ENCODE measurements at places on chromosomes 6 and 20.
A peak's percentile ranks its signal among the peaks of the same experiment; 100 is the strongest.

DNA sequence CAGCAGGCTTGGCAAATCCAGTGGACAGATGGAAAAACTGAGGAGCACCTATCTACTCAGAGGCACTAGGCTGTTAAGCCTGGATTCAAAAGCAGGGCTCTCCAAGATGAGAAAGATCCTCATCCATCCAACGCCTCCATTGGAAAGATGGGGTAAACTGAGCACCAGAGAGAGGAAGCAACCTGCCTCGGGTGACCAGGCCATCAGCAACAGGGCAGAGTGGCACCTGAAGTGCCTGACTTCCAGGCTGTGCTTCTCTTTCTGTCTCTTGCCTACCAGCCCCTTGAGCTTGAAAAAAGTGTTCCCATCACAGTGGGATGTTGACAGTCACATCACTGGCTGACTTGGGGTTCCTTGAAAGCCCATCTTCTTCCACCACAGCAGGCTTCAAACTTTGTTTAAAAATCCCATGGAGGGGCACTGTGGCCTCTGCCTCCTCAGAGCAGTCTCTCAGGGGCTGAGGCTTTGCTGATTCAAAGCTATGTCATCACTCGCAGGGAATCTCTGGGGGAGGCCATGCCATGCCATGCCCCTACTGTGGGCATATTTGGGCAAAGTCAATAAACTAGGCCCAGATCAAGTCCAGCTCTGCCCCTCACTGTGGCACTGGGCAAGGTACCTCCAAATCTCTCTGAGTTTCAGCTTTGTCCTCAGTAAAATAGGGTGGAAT, 44.8 kb upstream of the TGM2 start:
- DNase-seq, result no peak

DNA sequence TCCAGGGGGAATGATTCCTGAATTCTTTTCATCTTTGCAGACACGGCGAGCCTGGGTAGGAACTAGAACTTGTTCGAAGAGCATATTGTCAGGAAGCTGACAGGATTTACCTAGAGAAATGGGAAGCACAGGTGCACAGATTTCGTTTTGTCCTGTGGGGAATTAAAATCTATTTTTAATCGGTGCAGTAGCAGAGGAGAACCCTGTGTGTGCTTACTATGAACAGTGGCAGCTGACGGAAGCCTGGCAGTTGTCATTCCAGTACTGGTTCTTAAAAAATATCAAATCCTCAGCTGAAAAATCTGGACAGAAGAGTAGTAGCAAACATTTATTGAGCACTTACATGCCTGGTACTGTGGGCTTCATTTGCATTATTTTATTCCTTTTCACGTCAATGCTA, 609.0 kb downstream of the QKI start:
- DNase-seq, result no peak

- DNase-seq, result no peak
These were observed 64.6 kb upstream of the SCP2D1 start for GRCh38 chr20:18748987-18749386.

GRCh38 chr20:16457514-16457913, 115.7 kb downstream of the KIF16B start:
- no peak for DNase-seq

- DNase-seq, result no peak
These were observed 971.5 kb upstream of the CITED2 start for GRCh38 chr6:140345935-140346334.

- no peak for DNase-seq
These were observed 320.2 kb upstream of the JARID2 start for GRCh38 chr6:14925699-14926026.

- no peak for DNase-seq
These were observed 240.7 kb downstream of the ARID1B start for GRCh38 chr6:157017861-157018260.

GRCh38 chr6:6588924-6589709, 597 bp downstream of the LY86 start:
- no peak for DNase-seq

- no peak for DNase-seq
These were observed 85.3 kb upstream of the SLC22A23 start for GRCh38 chr6:3542032-3542640.

GRCh38 chr20:36210436-36211021, 25.7 kb upstream of the AAR2 start:
- DNase-seq, result no peak

DNA sequence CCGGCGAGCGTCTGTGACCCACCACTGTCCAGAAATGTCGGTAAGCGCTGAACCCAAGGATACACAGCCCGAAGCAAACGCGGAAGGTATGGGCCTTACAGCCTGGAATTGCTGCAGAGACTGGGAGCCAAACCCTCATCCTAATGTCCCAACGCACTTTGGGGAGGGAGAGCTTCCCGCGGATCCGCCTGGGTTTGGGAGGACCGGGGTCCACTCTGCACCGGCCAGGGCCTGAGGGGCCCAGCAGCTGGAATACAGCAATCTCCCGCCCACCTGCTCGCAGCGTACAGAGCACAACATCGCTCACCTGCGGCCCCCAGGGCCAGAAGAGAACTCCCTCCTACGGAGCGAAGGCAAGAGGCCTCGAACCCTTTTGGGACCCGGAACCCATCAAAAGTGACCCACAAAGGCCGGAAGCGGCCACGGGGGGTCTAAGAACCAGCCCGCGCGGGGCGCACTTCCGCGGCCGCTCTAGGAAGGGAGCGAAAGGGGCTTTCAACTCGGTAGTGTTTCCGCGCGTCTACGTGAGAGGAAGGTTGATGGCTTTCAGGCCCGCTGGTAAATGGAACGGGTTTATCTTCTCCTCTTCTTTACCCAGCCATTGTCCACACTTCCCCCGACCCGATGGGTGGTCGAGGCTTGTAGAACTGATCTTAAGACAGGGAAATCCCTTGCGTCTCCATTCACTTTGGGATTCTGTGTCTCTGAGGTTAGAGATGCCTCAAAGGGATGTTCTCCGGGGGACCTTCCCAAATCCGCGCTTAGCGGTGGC, at the start of gene ZSCAN12:
ZSCAN12 (minus strand) TSS at position 398 of the 772 bp plus-strand sequence. CDS start 1,342 bp downstream, outside the sequence.
- DNase-seq, result peak; percentile 88

DNA sequence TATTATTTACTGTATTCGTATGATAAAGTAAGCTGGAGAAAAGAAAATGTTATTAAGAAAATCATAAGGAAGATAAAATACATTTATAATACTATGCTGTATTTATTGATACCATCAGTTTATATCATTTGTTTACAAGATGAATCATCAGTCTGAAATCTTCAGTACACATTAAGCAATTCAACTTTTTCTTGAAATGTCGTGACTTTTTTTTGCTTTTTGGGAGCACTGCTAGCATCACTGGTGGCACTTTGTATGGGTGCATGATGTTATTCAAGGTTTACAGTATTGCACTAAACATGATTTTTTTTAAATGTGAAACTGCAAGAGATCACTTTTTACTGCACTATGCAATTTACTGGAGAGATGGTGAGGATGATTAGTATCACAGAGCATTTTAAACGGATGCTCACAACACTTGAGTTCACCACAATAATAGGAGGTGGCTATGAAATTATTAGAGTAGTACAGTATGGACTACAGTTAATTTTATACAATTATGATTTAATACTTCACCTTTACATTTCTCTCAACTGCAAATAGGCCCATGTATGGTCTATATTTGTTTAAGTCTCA, 85.9 kb downstream of the SNAP25 start:
- no peak for DNase-seq

DNA sequence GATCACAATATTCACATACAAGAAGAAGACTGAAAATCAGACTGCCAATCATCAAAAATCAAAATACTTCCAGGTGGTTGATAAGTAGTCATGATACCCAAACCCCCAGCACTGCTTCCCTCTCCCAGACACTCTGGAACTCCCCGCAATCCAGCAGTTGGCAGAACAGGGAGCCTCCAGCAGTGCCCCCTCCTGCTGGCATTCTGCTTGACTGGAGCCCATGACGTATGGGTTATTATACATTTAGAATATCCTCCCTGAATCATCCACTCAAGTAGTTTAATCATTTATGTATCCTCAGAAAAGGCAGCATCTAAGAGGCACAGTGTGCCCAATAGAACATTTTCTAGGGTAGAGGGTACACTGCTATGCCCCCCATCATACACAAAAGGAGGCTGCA, 9.3 kb upstream of the OGFRL1 start:
- no peak for DNase-seq

- DNase-seq, result no peak
These were observed 85.2 kb downstream of the DTNBP1 start for GRCh38 chr6:15577550-15578171.

GRCh38 chr20:32445539-32446273, 87.6 kb downstream of the ASXL1 start:
- no peak for DNase-seq

GRCh38 chr6:144346719-144347447, 61.7 kb downstream of the UTRN start:
- no peak for DNase-seq

DNA sequence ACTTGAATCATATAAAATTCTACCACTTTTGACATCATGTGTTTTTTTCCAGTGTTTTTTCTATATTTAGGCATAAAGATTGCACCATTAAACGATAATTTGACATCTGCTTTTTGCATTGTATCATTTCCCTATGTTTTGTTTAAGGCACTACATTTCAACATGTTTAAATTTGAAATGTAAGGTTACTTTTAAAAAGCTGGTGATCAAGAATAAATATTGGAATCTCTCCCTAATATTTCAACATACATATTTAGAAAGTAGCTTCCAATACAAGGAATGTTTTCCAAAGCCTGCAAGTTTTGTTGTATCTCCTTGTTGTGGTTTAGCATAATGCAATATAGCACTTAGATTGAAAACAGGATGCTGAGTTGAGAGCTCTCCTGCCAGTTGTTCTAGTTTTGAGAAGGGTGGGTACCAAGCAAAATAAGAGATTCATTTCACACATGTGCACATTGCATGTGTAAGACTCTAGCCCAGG, 76.5 kb downstream of the SYNJ2 start:
- no peak for DNase-seq

DNA sequence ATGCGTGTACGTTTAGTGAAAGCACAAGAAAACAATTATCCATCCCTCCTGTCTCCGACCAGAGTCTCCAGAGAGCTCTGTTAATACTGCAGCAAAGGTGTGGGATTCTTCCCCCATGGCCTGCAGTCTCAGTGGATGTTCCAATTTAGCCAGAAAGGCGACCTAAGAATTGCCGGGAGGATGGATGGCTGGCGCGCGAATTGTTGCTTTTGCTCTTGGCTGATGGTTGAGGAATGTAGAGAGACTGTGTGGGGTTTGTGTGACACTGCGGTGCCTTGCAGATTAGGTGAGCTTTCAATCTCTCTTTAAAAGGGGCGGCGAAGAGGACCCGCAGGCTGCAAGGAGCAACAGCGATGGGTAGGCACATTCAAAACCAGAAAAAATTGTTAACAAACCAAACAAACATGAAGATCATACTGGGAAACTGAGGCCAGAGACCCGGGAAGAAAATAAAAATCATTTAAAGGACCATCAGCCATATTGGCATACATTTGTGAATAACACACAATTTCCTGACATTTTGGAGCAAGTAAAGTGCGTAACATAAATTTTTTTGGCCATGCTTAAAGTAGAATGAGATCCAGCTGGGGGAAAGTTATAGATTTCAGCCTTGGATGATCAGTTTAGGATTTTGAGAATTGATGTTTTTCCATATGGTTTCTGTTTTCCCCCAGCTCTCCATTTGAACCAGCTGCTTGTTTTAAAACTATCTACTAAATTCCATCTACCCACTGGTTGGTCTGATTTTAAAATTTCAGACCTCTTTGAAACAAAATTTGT, 46.3 kb downstream of the GNAS start:
- peak; percentile 6 for DNase-seq

DNA sequence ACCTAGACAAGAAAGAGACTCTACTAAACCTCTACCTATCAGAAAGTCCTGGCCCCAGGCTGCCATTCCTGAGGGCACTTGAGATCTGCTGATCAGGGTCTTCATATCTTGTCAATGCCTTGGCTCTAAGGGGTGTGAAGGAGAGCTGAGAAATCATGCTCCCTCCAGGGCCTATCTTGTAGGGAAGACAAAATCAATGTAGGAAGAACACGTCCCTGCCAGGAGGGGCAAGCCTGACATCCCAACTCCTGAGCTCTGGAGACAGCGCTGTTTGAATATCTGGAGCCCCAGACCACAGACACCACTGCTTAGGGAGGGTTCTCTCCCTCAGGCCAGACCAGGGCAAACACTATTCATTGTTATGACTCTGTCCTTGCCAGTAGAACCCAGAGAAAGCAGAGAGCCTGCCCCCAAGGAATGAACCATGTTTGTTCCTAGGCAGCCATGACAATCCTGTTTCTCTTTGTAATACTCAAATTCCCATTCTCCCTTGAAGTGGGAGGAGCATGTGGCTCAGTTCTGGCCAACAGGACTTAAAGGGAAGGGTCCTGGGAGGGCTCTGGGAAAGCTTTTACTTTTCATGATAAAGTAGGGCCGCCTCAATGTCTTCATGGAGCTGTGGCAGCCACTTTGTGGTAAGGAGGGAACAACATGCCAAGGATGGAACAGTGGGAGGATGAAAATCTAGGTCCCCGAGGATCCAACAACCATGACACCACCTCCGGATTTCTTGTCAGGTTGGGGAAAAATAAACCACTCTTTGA, 1.8 kb upstream of the FASTKD5 start:
- DNase-seq, result no peak

DNA sequence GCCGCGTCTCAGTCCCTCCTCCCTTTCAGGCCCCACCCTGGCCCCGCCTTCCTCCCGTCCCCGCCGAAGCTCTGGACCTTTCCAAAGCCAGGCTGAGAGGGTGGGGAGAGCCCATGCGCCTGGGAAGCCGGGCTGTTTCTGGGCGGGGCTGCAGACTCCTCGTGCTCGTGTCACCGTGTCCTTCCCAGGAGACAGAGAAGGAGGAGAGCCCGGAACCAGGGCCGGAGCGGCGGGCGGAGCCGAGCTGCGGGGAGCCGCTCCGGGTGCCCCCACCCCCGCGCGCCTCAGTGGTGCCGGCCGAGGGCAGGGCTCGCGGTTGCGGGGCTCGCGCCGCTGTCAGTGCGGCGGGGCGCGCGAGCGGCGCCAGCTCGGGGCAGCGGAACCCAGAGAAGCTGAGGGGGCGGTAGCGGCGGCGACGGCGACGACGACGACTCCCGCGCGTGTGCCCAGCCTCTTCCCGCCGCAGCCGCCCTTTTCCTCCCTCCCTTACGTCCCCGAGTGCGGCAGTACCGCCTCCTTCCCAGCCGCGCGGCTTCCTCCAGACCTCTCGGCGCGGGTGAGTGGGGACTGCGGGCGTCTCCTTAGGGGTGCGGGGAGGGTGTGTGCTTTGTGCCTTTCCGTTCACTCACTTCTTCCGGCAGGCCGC, at the start of gene RALY:
RALY (plus strand) TSS at position 336 of the 646 bp plus-strand sequence. CDS start 78,164 bp downstream, outside the sequence.
- DNase-seq, result peak; percentile 94

DNA sequence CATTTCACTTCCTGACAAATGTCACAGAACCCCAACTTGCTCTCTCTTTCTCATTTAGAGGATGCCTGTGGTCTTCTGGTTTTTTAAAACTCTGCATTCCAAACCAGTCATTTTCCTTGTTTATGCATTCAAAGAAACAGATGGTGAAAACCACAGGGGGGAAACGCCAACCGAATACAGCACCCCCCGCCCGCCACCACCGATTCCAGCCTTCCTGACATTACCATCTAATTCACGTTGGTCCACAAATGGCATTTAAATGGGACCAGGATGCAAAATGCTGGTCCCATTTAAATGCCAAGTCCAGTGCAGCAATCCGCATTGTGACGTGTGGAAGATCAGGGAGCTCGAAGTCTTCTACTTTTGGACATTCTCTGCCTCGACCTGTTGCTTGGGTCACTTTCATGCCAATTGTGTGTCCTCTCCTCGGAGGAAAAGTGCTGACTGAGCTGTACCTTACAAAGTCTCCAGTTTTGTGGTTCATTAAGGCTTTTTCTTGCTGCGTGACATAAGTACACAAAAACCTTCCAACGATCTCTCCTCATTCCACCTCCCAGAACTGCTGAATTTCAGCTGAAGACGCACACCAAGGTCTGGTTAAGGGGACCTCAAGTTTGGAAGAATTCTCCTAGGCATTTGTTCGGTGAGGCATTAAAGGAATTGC, 35.8 kb downstream of the NEDD9 start:
- no peak for DNase-seq

- no peak for DNase-seq
These were observed 39.4 kb downstream of the PRDM13 start for GRCh38 chr6:99645986-99646385.

Measured in CD4-positive, alpha-beta T cell treated with Interleukin-1 beta for 1 hour (primary cell).